ENCODE measurements at places on chromosomes 11 and 22. TPM values are rescaled to one million over a fixed set of nuclear protein-coding genes. Genes with fewer than 3 reads are reported as not detected.

GRCh38 chr11:101453682-101454081 is 130.1 kb downstream of the TRPC6 start:
- no peak for DNase-seq

DNA sequence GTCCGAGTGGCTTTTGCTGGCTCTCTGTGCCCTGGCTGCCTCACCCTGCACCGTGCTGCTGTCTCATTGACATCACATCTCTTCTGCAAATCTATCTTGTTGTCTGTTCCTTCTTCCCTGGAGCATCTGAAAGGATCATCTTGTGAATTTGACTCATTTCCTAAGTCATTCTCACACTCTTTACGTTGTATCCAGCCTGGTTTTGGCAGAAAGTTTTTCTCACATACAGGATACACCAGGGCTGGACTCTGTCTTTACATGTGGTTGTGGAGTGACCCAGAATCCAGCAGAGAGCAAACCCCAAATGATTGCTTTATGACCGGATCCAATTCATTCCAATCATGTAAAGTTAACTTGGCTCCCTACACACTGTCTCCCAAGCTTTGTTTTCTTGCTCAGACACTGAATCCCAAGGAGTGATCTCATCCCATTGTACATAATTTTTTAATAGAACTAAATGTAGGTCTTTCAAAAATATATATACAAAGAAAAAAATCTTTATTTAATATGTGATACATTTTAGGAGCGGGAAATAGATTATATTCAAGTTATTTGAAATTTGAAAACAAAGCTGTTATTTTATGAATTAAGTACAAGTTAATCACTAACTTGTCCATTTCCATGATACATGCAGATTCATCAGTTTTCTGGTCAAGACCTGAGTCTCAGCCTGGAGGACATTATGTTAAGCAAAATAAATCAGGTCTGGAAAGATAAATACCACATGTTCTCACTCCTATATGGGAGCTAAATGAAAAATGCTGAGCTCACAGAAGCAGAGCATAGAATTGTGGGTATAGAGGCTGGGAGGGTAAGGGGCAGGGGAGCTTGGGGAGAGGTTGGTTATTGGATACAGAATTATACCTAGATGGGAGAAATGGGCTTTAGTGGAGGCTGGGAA is 2.9 kb upstream of the RFPL1 start:
- DNase-seq: no peak

DNA sequence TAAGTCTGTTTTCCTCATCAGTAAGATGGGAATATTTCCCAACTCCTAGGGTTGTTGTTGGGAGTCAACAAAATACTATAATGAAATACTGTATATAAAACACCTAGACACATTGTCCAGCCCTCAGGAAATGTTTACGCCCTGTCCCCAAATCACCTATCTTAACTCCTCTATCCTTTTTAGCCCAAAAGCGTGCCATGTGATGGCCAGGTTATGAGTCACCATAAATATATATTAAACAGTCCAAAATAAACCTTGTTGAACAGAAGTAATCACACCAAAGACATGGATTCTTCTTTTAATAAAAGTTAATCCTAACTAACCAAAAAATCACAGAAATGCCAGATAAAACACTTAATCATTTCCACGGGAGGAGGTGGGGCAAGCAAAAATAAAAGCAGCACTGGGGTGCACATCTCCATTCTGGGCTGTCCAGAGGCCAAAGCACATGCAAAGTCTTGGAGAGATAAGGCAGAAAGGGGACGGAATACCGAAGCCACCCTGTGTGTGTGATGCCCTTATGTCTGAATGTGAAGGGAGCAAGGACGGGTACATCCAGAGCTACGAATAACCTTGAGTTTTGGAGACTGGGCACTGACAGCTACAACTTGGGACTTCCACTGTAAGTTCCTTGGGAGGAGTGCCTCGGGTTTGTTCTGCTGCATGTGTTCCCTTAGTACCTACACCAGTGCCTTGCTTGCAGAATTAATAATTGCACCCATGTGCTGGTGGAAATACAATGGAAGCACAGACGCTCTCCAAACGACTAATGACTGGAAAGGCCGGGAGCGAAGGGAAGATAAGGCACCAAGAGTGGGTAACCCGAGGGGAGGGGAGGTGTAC is 1.1 kb downstream of the OSBP start:
- DNase-seq: no peak

DNA sequence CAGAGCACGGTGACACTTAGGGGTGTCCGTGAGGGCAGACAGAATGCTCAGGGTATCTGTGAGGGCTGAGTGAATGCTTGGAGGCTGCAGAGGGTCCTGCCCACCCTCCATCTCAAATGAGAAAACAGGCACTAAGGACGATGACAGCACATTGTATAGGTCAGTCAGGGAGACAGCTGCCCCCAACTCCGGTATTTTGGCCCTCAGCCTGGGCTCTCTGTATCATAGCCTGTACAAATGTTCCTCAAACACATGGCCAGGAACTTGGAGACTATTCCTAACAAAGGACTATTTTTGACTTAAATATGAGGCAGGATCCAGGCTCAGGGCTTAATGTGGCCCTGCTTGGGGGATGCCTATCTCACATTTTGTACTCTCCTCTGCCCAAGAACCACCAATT is 145.4 kb downstream of the OPCML start:
- no peak for DNase-seq

GRCh38 chr11:35033011-35033410 is 106.0 kb upstream of the CD44 start:
- no peak for DNase-seq

GRCh38 chr11:123306531-123306930 is 111.5 kb upstream of the CLMP start:
- no peak for DNase-seq

DNA sequence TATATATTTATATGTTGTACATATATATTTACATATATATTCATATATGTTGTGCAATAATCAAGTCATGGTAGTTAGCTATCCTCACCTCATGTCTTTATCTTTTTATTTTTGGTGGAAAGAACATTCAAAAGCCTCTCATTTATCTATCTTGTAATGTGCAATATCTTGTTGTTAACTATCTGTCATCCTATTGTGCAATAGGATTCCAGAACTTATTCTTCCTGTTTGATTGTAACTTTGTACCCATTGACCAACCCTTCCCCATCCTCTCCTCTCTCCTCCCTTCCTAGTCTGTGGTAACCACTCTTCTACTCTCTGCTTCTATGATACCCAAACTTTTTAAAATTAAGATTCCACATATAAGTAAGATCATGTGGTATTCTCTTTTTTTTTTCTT is 115.6 kb upstream of the PDGFD start:
- no peak for DNase-seq

DNA sequence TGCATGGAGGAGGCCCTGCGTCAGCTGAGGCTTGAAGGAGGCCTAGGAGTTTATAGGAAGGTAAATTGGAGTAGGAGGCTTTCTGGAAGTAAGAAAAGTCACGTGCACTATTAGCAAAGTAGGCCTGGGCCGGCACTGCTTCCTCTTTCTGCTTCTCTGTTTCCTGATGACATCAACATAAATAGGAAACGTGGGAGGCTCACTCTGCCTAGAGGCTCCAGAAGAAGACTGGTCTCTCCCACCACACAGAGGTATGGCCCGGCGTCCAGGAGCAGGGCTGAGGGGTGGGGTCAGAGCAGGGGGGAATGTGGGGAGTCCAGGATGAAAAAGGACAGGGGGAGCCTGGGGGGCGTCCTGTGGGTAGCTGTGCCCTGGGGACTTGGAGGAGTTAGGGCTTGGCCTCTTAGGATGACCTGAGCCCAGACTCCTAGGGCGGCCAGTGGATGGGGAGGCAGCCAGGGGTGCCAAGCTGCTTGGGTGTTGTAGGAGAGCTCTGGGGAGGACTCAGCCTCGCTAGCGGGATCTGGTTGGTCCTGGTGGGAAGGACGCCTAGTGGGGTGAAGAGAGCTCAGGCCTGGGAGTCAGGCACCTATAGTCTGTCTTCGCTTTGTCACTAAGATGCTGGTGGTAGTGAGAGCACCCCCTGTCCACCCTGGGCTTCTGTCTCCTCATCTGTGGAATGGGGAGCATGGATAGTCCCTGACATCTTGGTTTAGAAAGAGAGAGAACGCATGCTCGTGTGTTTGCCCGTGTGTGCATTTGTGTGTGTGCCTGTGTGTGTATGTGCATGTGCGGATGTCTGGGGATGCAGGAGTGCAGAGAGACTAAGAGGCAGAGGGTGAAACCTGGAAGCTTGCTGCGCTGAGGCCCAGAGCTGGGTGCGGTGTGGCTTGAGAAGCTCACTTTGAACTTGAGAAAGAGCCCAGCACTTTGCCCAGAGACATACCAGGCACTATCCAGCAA is at the start of gene CSF2RB:
TSS of gene CSF2RB (plus strand) at position 202 of the 963 bp plus-strand sequence. CDS start 8,580 bp downstream, outside the sequence.
- DNase-seq: no peak

DNA sequence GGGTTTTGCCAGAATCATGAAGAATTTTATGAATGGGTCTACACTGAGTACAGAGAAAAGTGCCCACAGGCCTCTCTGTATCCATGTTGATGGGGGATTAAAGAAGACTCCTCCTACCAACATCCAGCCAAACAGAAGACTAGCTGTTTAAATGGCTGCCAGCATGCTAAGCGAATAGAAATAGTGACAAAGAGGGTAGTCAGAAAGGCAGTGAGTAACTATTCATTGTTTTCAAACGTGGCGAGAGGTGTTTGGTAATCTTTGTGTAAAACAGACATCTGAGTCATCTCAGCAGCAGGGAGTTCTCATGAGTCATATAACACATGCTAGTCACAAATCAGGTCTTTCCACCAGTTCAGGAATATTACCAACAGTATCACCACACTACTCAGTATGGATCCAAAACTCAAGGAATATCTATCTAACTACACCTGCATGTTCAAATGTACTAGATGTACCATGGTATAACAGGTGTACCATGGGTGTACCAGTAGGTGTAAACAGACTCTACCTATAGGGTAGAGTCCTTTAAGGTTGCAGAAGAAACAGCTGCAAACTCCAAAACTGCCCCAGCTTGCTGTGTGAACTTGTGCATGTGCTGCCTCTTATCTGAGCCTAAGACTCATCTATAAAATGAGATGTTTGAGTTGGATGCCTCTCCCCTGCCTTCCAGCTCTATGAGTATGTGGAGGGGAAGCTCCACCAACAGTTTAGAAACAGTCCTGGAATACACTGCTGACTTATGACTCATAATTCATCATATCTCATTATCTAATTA is 82.0 kb downstream of the SLC1A2 start:
- no peak for DNase-seq

- no peak for DNase-seq
Measured at GRCh38 chr11:46856605-46857343, 10.7 kb upstream of the CKAP5 start.

- no peak for DNase-seq
Measured at GRCh38 chr22:49690454-49690853, 137.2 kb downstream of the BRD1 start.

DNA sequence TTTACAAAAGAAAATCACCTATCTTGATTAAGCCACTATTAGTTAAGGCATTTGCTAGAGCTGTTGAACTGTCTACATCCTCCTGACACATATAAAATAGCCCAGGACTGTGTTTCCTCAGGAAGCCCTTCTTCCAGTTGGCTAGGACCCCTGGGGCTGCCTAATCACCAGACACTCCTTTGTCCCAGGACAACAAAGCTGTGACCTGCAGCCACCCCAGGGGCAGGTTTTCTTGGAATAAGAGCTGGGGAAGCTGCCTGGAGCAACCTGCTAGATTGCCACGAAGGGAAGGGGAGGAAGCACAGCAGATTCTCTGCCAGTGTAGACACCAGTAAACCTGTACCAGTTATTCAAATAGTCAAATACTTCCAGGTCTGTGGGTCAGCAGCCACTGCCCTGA is 17.6 kb downstream of the CHST1 start:
- no peak for DNase-seq

DNA sequence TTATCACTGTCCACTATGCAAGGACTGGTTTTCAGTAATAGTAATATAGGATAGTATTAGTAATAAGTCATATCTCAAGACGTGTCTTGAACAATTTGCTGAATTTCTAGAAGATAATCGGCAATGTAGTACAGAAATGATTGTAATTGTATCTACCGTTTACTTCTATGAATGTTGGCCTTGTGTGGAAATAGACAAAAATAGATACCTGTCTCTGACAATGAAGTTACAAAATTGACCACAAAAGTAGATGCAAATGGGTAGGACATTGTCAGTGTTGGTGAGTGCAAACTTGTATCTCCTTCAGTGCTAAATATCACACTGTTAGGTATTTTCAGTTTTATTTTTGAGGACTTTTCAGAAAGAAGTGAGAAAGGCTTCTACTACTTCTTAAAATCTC is 43.1 kb downstream of the SVIP start:
- no peak for DNase-seq

DNA sequence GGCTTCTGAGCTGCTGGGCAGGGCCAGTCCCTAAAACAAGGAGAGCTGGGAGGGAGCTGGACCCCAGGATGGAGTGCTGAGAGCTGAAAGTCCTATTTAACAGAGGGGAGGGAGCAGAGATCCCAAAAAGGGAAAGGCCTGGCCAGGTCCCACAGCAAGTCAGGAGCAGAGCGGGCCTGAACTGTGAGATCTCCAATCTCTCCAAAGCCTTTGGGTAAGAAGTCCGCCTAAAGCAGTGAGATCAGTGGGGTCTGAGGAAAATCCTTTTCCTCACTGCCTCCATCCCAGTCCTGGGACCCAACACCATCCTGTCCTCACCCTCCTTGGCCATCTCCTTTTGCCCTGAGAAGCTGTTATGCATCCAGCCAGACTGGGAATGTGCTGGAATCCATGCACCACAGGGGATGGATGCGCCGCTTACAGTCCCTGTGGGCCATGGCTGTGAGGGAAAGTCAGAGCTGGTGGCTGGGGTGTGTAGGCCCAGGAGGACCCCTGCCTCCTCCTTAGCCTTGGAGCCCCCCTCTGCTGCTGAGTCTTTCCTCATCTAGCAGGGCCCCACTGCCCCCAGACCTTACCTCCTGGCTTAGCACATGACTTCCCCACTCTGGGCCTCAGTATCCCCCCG is 8.6 kb downstream of the LRRC75B start:
- no peak for DNase-seq

GRCh38 chr11:37830529-37830928 is 1232.5 kb upstream of the RAG2 start:
- DNase-seq: no peak

DNA sequence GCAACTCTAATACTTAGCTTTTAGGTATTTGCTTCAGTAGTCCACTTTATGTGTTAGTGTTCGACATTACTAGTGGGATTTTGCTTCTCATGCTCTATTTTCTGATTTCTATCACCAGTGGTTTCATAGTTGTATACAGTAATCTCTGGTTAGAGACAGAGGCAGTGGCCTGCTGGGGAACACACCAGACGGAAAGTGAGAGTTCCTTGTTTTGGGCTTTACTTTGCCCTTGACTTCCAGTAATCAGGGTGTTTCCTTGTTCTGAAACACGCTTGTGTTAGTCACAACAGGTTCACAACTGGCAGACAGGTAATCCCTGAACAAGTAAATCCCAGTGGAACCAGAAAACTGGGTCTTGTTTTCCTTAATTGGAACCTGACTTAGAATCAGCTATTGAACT is 56.0 kb downstream of the PACS1 start:
- no peak for DNase-seq

- DNase-seq: no peak
Measured at GRCh38 chr22:20881231-20881630, 22.4 kb downstream of the SNAP29 start.

GRCh38 chr22:23085785-23086184 is 15.5 kb downstream of the GNAZ start:
- DNase-seq: no peak

The CAVIN3 gene
- 5.9 TPM for total RNA-seq

The C2CD2L gene
- 32.8 TPM for total RNA-seq

The OR4A5 gene
- not detected for total RNA-seq

The IFITM10 gene
- 5.4 TPM for total RNA-seq

The GNAZ gene
- 82.5 TPM for total RNA-seq

The GAB4 gene
- 0.15 TPM for total RNA-seq

The OR2AG2 gene
- total RNA-seq: 0.78 TPM
